ENCODE measurements at places on chromosomes 2 and 18.

GRCh38 chr2:71928734-71929481, 218.8 kb downstream of the CYP26B1 start:
- ATAC-seq: no peak

DNA sequence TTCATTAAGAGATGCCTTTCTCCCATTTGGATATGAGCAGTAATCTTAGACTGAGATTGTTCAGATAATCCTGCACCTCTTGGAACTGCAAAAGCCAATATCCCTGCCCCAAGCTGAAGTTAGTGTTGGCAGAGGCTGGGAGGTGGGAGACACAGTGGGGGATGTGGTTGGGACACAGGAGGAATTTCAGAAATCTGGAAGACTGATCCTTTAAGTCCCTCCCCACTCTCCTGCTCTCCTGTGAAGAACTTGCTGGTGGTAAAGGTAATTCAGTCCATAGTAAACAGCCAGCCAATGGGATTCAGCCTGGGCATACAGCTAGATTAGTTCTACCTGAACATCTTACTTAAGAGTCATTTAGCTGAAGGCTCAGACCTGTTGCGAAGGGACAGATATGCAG, 50.0 kb upstream of the TMEM178A start:
- no peak for ATAC-seq

DNA sequence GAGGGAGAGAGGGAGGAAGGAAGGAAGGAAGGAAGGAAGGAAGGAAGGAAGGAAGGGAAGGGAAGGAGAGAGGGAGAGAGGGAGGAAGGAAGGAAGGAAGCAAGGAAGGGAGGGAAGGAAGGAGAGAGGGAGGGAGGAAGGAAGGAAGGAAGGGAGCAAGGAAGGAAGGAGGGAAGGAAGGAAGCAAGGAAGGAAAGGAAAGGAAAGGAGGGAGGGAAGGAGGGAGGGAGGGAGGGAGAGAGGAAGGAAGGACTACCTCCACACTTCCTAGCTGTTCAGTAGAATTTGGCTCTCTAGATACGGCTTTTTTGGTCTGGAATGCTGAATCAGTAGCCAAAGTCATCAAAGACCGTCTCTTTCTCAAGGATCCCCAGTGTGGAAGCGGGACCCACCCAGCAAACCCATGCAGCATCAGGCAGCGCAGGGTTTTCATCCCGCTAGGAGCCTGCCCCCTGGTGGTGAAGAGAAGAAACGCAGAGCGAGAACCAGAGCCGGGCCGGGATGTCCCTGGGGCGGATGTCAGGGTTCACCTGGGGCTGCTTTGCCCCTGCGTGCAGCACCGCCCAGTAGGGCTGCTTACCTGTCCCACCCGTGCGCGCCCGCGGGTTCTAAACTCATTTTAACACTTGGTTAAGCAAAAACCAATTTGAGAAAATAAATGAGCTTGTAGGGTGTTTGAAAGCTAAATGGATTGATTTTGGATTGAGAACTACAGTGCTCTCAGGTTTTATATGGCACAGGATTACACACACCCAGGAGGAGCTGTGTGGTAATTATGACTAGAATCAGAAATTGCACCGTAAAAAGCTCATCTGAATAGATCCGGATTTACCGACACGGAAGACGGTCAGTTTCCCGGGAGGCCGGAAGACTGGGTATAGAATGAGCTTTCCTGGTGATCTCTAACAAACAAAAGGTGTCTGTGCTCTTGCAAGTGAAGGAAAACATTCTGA, 48.1 kb upstream of the ARL4C start:
- ATAC-seq: peak; percentile 72

DNA sequence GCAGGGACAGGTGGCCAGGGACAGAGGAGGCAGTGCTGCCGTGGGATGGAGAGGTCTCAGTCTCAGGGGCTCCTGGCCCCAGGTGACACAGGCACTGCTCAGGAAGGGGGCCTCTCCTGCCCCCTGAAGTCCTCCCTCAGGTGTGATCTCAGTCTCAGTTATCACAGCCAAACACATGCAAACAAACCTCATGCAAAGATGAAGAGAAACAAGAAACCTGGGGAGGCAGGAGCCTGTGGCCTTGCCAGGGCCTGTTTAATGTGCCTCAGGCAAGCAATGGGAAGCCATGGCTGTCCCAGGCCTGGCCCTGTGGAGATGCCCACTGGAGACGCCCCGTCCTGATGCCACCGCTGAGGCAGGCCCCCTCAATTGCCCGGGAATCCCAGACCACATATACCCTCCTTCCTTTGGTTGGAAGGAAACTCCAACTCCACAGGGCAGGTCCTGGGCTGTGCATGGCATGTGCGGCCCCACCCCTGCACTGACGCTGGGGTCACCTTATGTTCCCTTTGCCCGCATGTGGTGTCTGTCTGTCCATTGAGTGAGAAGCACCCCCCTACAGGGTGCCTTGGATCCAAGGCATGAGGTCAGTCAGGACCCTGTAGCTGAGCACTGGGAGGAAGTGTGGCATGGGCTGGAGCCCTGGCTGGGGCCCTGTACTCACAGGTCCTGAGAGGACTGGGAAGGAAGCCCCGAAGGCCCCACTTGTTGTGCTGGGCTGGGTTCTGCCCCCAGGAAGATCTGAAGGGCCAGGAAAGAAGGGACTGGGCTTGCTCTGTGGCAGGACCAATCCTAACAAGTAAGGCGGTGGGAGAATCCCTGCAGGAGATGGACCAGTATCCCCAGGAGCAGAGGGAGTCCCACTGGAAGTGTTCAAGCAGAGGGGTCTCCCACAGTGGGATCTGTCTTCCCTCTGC, 68.8 kb upstream of the RAB6C start:
- ATAC-seq: no peak

GRCh38 chr2:37784071-37784758, 112.8 kb upstream of the CDC42EP3 start:
- no peak for ATAC-seq

DNA sequence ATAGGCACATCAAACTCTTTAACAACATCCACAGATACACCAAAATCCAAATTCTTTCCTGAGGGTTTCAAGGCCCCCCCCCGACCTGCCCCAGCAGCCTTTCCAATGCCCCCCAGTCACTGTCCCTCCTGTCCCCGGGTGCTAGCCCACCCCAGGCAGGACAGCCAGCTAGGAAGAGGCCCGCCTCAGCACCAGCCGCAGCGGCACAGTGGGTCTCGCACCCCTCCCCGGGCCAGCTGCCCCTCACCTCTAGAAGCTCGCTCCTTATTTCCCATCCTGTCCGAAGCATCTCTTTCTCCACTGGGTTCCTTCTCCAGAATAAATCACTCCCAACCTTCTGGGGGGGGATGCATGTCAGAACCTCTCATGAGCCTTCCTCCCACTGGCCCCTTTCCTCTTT, 69.4 kb downstream of the FBXO15 start:
- no peak for ATAC-seq

DNA sequence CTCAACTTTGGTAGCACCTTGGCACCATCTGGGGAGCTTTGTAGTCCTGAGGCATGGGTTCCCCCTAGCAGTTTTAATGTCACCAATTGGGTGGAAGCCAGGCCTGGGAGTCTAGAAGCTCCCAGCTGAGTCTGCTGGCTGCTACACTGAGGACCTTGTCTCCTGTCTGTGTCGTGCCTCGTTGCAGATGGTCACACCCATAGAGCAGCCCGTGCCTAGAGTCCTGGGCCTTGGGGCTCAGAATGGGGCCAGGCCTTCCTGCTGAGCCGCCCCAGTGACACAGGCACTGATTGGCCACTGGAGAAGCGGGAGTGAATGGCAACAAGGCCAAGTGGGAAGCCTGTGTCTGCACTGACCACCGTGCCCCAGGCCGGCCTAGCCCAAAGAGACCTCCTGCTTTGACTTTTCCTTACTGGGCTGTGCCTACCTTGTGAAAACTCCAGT, 113.2 kb downstream of the SH3RF3 start:
- ATAC-seq: no peak

GRCh38 chr2:105375001-105375561, 23.8 kb downstream of the FHL2 start:
- ATAC-seq: no peak

DNA sequence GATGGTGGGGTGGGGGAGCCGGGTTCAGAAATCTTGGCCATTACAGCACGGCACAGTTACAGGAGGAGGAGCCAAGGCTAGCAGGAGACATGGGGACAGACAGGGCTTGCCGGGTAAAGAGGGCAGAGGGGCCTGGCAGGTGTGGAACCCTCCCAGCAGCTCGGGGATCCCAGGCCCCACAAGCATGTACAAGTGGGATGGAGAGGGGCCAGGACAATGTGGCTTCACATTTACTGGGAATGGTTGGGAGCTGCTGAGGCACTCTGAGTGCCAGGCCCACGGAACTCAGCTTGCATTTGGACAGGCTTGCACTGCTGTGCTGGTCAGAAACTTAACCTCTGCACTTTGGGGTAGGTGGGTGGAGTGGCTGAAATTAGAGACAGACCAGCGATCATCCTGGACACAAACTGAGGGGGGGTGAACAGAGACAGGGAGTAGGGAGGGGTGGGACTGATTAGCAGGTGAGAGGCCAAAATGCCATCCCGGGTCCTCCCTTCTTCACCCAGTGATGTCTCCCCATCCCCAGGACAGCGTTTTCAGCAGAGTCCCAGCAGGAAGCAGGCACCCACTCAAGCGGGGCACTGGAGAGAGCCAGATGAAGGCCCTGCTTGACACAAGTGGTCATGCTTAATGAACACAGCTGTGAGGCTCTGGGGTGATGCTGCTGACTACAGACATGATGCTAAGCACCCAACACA, 9.6 kb downstream of the PER2 start:
- no peak for ATAC-seq

GRCh38 chr2:227783404-227784138, 30.1 kb upstream of the CCL20 start:
- ATAC-seq: peak; percentile 87

GRCh38 chr2:229104974-229105387, 166.1 kb downstream of the PID1 start:
- no peak for ATAC-seq

DNA sequence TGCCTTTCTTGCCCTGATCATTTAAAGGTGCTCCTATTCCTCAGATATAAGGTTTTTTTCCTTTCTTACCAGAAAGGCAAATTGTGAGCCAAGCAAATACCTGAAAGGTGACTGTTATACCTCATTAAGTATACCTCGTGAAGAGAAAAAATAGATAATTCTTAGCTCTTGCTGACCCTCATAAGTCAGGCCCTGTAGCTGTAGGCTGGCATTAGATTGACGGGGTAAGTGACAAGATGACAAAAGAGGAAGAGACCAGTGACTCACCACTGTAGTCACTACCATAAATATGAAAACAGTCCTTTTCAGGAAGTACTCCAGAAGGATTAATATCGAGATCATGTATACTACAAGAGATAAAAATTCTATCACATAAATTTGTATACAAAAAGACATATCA, 104.6 kb downstream of the PTPN4 start:
- ATAC-seq: peak; percentile 73

GRCh38 chr18:6286585-6286984, 128.1 kb downstream of the L3MBTL4 start:
- no peak for ATAC-seq

- ATAC-seq: no peak
Observed at GRCh38 chr18:67646890-67647289, 130.4 kb upstream of the DSEL start.

- ATAC-seq: no peak
Observed at GRCh38 chr2:112006076-112006410, 49.0 kb upstream of the TMEM87B start.

DNA sequence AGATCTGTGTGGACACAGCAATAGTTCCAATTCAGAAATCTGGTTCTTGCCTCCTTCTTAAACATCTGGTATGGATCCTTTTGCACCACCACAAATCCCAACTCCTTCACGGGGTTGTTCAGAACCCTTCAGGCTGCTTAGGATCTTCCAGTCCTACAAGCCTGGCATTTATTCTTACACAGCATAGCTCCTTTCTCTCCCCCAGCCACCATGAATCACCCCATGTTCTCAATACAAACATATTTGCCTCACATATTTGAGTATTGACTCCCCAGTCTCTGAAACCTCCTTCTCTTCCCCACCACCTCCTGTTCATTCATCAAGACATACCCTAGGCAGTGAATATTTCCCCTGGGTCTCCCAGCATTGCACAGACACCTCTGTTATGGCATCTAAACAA, 155.2 kb downstream of the ALK start:
- ATAC-seq: no peak

GRCh38 chr2:152715854-152716428, 1.3 kb downstream of the PRPF40A start:
- ATAC-seq: no peak

- no peak for ATAC-seq
Observed at GRCh38 chr2:143720095-143720664, 591.0 kb downstream of the ARHGAP15 start.

- ATAC-seq: no peak
Observed at GRCh38 chr2:109247812-109248211, 118.8 kb downstream of the SH3RF3 start.

- no peak for ATAC-seq
Observed at GRCh38 chr2:83420993-83421392, 1038.1 kb downstream of the SUCLG1 start.

DNA sequence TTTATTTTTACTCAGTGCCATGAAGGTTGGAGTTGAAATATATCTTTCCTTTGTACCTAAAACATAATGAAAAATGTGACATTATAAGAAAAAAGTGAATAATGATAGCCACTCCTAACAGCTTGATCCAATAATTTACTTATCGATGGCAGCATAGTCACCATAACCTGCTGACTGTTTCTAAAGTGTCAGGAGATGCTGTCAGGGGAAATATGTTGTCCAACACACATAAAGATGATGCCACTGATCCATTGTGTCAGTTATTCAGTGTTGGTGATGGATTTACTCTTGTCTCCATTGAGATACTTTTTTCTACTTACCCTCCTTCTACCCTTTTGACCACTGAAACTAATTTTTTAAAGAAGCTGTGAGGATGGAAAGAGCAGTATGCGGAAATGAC, 1006.9 kb upstream of the TMEFF2 start:
- ATAC-seq: no peak

GRCh38 chr18:10030816-10031541, 117.2 kb downstream of the VAPA start:
- no peak for ATAC-seq

GRCh38 chr2:28709101-28709500, 42.5 kb upstream of the PPP1CB start:
- no peak for ATAC-seq

GRCh38 chr2:161088658-161089350, 71.4 kb upstream of the TANK start:
- peak; percentile 45 for ATAC-seq

DNA sequence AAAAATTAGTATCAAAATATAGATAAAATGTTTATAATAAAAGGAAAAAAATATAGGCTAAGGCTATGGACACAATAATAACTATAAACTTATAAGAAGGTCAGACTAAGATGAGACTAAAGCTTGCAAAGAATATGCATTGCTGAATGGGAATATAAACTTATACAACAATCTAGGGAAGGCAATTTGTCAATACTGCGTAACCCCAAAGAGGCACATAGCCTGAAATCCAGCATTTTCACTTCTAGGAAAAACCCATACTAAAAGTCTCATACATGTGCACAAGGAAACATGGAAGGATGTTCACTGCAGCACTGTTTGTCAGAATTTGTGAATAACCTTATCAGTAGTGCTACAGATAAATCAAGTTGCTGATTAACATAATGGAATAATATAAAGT, 45.5 kb downstream of the FANCL start:
- no peak for ATAC-seq

DNA sequence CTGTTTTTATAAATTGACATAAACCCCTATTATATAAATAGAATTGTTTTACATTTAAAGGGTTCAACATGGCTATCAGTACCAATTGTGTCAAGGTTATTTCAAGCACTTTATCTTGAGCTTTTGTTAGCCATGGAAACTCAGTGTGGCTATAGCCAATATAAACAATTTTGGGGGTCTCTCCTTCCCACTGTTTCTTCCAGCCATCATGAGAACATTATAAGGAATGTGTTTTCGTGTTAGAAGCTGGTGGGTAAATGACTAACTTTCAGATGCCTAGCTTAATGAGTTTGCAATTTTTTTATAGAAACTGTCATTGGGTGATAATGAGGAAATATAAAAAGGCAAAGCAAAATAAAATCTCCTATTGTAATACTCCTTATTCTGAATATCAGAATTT, 153.5 kb upstream of the FOSL2 start:
- no peak for ATAC-seq
